Smooth muscle cell of the umbilical artery (primary cell): ENCODE measurements at places on chromosomes 13 and 19. TPM values are rescaled to one million over a fixed set of nuclear protein-coding genes. Genes with fewer than 3 reads are reported as not detected.

NAPSA gene
- 0.30 and 0.32 TPM in 2 replicates for total RNA-seq

FPR1 gene
- total RNA-seq: 1.6 and 1.8 TPM in 2 replicates

TYK2 gene
- total RNA-seq: 67.4 and 86.4 TPM in 2 replicates

ZSWIM4 gene
- 16.6 and 22.8 TPM in 2 replicates for total RNA-seq

ITPKC gene
- 14.3 and 15.1 TPM in 2 replicates for total RNA-seq

DHX34 gene
- 8.9 and 17.3 TPM in 2 replicates for total RNA-seq

RXFP2 gene
- not detected in 2 replicates for total RNA-seq

ZNF548 gene
- total RNA-seq: 16.6 and 25.2 TPM in 2 replicates

SPRY2 gene
- total RNA-seq: 8.0 and 27.5 TPM in 2 replicates

PPP2R1A gene
- 85.8 and 266 TPM in 2 replicates for total RNA-seq

TEX26 gene
- not detected in 2 replicates for total RNA-seq

GTF2F2 gene
- 21.7 and 26.5 TPM in 2 replicates for total RNA-seq

SUPT20H gene
- 46.6 and 64.6 TPM in 2 replicates for total RNA-seq

IQCN gene
- total RNA-seq: 0.30 and 0.32 TPM in 2 replicates

AKAP8 gene
- 11.6 and 15.8 TPM in 2 replicates for total RNA-seq

GJB2 gene
- under 0.01 and 0.28 TPM in 2 replicates for total RNA-seq

TSC22D1 gene
- 50.8 and 85.8 TPM in 2 replicates for total RNA-seq

ZNF85 gene
- total RNA-seq: 4.9 and 5.0 TPM in 2 replicates

UHRF1 gene
- 8.3 and 46.6 TPM in 2 replicates for total RNA-seq

CGB3 gene
- not detected in 2 replicates for total RNA-seq

ALKBH7 gene
- 19.4 and 60.0 TPM in 2 replicates for total RNA-seq

EFNA2 gene
- total RNA-seq: not detected in 2 replicates

CBY2 gene
- not detected in 2 replicates for total RNA-seq

STARD13 gene
- total RNA-seq: 21.1 and 25.1 TPM in 2 replicates
